SK-N-MC (cell line): ENCODE measurements at places on chromosomes 6 and 20.

GRCh38 chr20:48600470-48600945 lies 227.3 kb downstream of the PREX1 start:
- DNase-seq = no peak

GRCh38 chr20:13684566-13685222 lies 46.0 kb upstream of the TASP1 start:
- no peak for DNase-seq

GRCh38 chr6:67698534-67698933 lies 936.5 kb upstream of the ADGRB3 start:
- DNase-seq = no peak

DNA sequence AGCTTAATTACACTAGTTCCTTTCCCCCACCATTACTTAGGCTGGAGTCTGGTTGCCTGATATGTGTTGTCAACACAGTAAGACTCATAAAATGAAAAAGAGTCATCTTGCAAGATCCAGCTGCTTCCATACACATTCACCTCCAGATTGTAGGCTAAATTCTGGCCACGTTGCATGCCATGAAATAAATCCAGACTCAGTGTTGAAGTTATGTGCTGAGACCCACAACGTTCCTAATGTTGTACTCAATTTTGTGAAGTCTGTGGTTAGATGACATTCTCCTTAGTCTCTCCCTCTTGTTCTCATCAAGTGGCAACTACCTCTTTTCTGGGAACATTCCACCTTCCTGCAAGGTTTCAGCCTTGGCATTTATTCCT lies 212.3 kb downstream of the LMBRD1 start:
- peak; percentile 48 for DNase-seq

DNA sequence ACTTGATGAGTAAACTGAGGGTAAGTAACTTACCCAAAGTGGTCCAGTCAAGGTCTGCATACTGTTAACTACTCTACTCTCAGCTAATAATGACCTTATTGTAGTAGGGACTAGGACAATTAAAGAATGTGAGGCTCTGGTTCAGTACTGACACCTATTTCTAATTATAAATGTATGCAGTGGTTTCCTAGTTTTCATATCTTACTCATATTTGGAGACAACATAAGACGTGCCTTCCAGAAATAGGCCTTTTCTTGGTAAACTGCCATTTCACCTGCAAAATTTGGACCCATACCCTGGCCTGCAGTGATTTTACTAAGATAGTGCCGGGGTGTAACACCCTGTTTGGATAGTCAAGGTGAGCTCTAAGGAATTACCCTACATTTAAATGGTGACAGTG lies 24.7 kb downstream of the GJA1 start:
- no peak for DNase-seq

- no peak for DNase-seq
These were observed 71.9 kb downstream of the TMEM170B start for GRCh38 chr6:11609324-11610071.

GRCh38 chr20:11091511-11091910 lies 417.7 kb upstream of the JAG1 start:
- DNase-seq = no peak

GRCh38 chr6:120671519-120671918 lies 662.8 kb downstream of the TBC1D32 start:
- DNase-seq = no peak

DNA sequence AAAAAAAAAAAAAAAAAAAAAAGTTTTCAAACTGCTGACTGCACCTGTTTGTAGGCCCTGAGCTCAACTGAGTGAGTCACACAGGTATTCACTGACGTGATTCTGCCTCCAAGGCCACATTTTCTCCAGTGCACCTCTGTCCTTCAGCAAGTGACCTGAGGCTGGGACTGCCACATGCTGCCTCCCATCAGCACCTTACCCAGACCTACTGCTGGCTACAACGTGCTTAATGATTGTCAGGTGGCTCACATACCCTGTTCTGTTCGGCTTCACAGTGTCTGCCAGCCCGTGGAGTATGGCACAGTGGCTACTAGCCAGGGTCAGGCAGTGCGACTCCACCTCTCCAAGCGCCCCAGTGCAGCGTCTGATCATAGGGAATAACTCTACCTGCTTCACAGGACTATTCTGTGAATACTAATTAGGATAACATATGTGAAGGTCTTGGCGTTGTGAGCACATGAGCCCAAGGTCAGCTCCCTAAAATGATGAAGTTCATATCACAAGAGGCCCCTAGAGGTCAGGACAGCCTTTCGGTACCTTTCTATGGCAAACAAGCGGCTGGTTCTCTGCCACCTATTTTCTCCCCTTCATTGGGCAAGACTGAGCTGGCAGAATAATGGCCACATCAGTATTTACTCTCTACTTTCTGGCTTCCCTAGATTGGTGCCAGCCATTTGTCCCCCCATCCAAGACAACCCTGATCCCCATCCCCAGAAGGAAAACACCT lies 28.1 kb downstream of the RIPOR3 start:
- DNase-seq = no peak

DNA sequence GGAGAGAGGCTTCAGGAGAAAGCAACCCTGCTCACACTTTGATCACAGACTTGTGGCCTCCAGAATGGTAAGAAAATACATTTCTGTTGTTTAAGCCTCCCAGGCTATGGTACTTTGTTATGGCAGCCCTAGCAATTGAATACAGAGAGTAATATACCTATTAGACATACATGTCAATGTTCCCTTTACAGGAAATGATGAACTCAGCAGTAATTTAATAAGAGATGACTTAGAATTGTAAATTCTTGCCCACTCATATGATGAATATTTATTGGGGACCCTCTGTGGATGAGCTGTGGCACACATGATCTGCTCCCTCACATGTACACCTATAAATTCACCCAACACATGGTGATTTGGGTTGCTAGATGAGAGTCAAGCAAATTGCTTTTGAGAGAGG lies 20.4 kb upstream of the FOXA2 start:
- DNase-seq = no peak

GRCh38 chr20:59146780-59147565 lies 16.6 kb upstream of the ZNF831 start:
- DNase-seq = no peak

GRCh38 chr6:35185302-35185681 lies 28.5 kb upstream of the SCUBE3 start:
- no peak for DNase-seq

- no peak for DNase-seq
These were observed 5.3 kb downstream of the PXDC1 start for GRCh38 chr6:3746119-3746691.

GRCh38 chr6:19325335-19325789 lies 511.8 kb upstream of the ID4 start:
- DNase-seq = peak; percentile 90

GRCh38 chr6:108562503-108562993 lies 1.8 kb downstream of the FOXO3 start:
- peak; percentile 37 for DNase-seq

DNA sequence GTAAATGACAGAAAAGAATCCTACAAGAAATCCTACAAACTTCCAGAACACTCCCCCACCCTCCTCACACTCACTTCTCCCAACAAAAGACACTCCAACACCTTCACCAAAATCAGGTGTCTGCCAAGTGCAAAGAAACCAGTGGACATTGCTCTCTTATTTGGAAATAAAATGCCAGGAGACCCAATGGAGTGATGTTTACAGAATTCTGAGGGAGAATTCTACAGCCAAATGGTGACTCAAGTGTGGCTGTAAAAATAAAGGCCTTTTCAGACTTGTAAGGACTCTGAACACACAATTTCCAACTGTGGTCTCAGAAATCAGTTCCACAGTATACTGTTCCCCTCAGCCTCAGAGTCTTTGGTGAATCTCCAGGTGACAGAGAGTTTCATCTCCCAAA lies 109.6 kb upstream of the CARMIL1 start:
- no peak for DNase-seq

- DNase-seq = peak; percentile 98
These were observed at the start of gene TOP1 for GRCh38 chr20:41028359-41029149. TSS of gene TOP1 (plus strand) at chr20:41028822. CDS start at chr20:41029068, 246 bp downstream.

- no peak for DNase-seq
These were observed 676.5 kb downstream of the TENT5A start for GRCh38 chr6:81075974-81076373.

GRCh38 chr20:46558511-46558959 lies 8.1 kb upstream of the OCSTAMP start:
- DNase-seq = no peak

GRCh38 chr20:35985806-35986205 lies 17.4 kb downstream of the CNBD2 start:
- DNase-seq = no peak

DNA sequence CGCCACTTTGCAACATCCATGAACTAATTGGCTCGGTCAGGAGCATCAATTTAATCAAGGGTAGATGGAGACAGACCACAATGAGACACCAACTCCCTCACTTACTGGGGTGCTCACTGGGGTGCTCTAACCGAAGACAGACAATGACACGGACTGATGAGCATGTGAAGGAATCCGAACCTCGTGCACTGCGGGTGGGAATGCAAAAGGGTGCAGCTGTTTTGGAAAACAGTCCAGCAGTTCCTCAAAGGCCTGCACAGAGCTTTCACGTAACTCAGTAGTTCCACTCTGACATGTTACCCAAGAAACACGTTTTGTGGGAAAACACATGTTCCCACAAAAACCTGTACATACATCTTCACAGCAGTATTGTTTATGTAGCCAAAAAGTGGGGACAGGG lies 26.8 kb downstream of the ANKRD60 start:
- no peak for DNase-seq

DNA sequence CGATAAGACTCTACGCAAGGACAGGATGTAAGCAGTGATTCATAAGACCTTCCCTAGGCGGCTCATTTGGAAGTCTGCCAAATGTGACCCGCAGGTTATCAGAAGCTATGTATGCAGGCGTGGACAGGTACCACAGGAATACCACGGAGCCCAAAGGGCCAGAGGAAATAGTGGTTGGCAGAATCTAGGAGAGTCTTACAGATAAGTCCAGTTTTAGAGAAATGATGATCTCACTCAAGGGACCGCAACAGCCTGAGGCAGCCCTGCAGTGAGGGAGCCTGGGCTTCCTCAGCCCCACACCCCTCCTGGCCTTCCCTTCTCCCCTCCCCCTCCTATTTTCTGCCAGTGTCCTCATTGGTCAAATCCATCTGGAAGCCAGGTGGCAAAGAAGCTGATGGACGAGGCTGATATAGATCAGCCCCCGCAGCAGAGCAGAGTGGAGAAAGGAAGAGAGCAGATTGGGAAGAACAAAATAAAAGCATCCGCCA lies 110.6 kb downstream of the FNDC1 start:
- no peak for DNase-seq

- no peak for DNase-seq
These were observed 272.1 kb downstream of the ZFAND3 start for GRCh38 chr6:38091613-38092012.

DNA sequence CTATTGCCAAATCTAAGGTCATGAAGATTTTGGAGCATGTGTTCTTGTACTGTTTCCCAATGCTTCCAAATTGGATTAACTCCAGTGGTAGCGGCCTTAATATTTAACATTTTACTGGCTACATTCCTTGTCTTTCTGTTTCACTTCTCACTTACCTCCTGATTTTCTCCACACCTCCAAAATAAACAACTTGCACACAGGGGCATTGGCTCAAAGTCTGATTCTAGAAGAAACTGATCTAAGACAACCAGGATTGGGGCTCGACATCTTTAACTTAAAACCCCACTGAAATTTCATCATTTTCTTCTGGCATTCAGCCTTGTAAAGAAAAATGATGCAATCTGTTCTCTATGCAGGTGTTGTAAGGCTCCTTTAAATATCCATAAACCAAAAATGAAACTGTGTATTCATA lies 557.9 kb upstream of the ID4 start:
- peak; percentile 32 for DNase-seq

GRCh38 chr6:89501222-89501621 lies 68.3 kb downstream of the ANKRD6 start:
- DNase-seq = no peak

GRCh38 chr20:16810216-16810615 lies 62.1 kb downstream of the OTOR start:
- no peak for DNase-seq

GRCh38 chr6:156410649-156411048 lies 366.5 kb upstream of the ARID1B start:
- no peak for DNase-seq

DNA sequence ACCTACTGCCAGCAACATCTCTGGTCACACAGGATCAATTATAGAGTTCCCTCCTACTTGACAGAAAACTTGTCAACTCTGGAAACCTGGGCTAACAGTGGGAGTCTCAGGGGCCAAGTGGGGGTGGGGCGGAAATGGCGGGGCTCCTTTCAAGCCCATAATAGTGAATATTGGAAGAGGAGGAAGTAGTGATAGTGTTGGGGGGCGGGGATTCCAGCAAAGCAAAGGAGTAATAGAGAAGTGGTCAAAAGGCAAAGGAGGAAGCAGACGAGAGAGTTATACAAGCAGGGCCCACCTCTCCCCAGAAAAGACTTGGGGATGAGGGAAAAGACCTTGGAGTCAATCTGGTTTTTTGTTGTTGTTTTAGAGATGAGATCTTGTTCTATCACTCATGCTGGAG lies 2.1 kb downstream of the DEF6 start:
- DNase-seq = no peak

DNA sequence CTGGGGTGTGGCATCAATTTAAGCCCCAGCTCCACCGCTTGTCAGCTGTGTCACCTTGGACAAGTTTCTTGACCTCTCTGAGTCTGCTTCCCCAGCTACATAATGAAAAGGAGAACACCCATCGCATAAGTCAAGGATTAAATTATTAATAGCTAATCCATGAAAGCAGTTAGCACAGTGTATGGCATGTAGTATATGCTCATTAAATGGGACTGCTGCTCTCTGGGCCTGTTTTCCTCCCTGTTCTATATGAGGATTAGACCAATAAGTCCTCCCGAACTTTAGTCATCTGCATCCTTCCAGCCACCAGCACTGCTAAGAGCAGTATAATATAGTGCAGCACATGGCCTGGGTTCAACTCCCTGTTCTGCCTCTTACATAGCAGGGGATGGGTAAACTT lies 19.7 kb downstream of the ETV7 start:
- DNase-seq = no peak

DNA sequence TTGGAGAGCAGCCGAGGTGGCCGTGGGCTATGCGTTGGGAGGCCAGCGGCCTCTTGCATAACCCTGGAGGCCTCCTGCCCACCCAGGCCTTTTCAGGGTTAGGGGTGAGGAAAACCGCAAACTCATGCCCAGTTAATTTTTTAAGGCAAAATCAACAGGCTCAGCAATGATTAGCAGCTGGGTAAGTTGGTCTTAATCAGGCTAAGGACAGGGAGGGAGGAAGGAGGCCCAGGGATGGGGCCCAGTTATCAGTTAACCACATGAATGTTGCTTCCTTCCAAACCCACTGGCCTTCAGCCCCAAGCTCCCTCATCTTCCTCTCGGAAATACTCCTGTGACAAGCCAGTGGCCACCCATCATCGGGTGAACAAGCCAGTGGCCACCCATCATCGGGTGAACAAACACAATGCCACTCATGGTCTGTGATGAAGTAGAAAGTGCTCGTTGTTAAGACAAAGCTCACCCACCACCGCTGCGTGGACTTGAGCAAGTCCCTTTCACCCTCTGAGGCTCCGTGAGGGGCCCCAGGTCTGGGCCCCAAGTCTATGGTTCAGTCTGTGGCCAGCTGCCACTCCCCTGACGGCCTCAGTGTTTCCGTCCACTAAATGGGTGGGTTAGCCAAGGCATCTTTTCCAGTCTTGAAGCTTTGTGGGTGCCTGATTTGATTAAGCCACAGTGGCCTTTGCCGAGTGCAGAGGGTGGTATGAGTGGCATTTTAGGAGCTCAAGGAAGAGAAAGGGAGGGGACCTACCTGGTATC lies 39.4 kb downstream of the HNF4A start:
- DNase-seq = no peak

- DNase-seq = no peak
These were observed 19.1 kb downstream of the DOK5 start for GRCh38 chr20:54494303-54495006.
